ENCODE measurements at places on chromosomes 5 and 9.

- DNase-seq: no peak
These were observed 84.8 kb downstream of the SLC25A46 start for GRCh38 chr5:110823571-110823970.

- DNase-seq: no peak
These were observed 77.5 kb upstream of the HMHB1 start for GRCh38 chr5:143734456-143734780.

DNA sequence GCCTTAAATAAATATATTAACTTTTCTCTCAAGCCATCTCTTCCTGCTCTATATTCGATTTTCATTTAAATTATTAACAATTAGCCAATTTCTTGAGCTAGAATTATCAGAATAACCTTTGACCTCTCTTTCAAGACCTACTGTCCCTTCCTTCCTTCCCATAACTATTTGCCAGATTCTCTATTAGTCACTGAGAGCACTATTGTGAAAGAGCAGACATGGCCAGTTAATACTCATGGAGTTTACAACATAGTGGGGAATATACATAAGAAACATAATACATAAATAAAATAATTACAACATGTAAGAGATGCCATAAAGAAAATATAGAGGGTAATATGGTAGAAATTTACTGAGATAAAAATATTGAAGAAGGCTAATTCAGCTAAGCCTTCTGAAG, 72.1 kb upstream of the CHD1 start:
- no peak for DNase-seq

- DNase-seq: no peak
These were observed 92.4 kb downstream of the PRDM6 start for GRCh38 chr5:123181394-123181801.

DNA sequence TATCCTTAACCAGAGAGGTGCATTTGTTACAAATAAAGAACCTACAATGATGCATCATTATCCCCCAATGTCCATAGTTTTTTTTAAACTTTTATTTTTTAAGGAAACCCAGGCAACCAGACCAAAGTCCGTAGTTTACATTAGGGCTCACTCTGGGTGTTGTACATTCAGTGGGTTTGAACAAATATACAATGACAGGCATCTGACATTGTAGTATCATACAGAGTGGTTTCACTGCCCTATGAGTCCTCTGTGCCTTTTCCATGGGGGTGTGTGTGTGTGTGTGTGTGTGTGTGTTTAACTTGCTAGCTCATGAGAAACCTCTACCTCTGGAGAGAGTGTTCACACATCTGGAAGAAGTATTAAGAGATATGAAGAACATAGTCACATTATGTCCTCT, 141.5 kb downstream of the KDM4C start:
- DNase-seq: no peak

DNA sequence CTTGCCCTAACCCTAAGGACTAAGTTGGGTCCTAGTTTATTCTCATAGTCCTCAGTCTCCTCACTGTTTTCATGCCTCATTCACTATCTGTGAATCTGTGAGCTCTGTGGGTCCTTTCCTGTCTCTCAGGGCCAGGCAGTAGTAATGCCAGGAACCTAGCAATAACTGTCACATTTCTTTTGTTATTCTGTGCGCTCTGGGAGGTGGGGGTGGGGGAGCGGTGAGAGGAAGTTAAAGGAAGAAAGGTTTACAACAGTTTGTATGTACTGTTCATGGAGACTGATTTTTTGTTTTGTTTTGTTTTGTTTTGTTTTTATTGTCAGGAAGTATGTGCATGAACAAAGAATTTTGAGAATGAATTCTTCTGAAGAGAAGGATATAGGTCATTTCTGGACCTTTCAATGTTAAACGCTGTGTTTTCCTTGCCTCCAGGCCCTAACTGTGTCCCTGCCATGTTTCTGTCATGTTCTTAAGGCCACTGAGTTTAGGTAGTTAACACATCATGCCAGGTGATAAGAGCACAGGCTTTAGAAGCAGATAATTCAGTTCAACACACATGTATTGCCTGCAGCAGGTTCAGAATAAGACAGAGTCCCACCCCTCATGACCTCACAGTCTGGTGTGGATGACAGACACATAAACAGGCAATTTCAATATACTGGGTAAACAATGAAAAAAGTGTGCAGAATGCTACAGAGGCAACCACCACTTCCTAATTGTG, 13.3 kb upstream of the FEM1C start:
- no peak for DNase-seq

GRCh38 chr5:127785098-127785927, 82.1 kb downstream of the CCDC192 start:
- DNase-seq: no peak

- DNase-seq: no peak
These were observed 278.3 kb upstream of the MPDZ start for GRCh38 chr9:13557746-13558145.

DNA sequence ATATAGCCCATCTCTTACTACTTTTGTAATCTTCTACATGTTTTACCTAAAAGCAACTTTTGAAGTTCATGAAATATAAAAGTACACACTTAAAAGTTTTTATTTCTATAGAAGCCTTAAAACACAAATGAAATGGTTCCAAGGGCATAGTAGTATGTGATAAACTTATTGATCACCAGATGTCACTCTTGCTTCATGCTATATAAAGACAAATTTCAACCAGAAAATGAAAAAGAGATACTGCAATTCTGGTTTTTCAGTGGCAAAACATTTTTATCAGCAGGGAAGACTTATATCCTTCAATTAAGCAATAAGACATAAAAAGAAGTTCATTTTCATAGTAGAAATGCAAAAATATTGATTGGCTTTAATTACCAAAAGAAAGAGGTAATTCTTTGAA, 69.4 kb upstream of the FBXL17 start:
- no peak for DNase-seq

GRCh38 chr5:164921722-164922121, 1416.3 kb downstream of the MAT2B start:
- DNase-seq: no peak

- no peak for DNase-seq
These were observed 1.7 kb downstream of the GRIN3A start for GRCh38 chr9:101736717-101737116.

GRCh38 chr5:76836585-76836984, 13.2 kb upstream of the S100Z start:
- no peak for DNase-seq

DNA sequence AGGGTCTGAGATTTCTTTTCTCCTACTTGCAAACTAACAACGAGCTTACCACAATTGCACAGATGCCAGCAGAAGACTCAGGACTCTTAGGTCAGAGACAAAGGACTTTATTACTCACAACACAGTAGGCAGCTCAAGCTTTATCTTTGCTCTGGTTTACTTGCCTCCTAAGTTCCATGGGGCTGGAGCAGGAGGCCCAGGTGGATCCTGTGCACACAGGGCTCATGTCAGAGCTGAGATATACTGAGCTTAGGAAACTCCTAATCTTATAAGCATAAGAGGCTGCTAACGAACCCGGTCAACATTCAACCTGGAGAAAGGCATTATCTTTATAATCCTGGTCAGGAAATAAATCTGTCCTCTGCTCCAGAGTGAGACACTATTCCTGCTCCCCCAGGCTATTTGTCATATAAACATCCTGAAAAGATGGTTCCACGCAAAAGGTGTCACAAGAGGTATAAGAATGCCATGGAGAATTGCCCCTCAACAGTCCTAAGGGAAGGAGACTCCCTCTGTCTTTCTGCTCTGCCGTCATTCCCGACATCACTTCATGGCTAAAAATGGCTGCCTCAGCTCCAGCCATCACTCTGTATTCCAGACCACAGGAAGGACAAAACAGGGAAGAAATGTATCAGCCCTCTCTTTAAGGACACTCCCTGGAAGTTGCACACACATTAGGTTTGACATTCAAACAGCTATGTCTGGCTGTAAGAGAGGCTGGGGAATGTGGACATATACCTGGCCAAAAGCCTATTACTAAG, 16.2 kb downstream of the DUSP1 start:
- no peak for DNase-seq

DNA sequence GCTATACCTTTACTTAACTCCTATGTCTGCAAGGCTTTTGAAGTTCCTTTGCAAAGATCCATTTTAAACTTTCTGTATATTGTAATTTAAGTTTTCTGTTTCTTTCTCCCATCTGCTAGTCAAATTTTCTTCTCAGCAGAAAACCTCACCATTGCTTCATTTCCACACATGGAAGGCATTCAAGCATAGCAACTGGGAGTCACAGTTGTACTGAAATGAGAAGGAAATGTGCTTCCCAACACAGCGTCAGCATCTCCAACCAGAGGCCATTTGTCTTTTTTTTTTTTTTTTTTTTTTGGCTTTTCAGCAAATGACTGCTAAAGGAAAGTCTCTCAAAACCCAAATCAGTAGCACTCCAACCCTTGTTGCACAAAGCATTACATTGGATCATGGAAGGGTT, 92.5 kb downstream of the RAB3C start:
- DNase-seq: no peak

- no peak for DNase-seq
These were observed 232.0 kb upstream of the ANKRD55 start for GRCh38 chr5:56464935-56465768.

DNA sequence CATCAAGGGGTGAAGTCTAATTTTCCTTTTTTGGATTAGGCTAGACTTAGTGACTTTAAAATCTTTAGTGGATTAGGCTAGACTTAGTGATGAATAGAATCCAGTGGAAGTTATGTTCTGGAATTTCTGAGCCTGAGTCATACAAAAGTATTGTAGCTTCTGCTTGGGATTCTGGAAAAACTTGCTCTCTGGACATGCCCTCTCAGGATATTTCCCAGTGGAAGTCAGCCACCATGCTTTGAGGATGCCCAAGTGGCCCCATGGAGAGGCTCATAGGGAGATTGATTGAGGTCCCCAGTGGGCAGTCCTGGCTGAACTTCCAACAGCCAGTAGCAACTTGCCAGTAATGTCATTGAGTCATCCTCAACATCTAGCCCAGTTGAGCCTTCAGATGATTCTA, 112.4 kb upstream of the PRLR start:
- no peak for DNase-seq

GRCh38 chr5:9781275-9781674, 151.1 kb upstream of the TAS2R1 start:
- no peak for DNase-seq

DNA sequence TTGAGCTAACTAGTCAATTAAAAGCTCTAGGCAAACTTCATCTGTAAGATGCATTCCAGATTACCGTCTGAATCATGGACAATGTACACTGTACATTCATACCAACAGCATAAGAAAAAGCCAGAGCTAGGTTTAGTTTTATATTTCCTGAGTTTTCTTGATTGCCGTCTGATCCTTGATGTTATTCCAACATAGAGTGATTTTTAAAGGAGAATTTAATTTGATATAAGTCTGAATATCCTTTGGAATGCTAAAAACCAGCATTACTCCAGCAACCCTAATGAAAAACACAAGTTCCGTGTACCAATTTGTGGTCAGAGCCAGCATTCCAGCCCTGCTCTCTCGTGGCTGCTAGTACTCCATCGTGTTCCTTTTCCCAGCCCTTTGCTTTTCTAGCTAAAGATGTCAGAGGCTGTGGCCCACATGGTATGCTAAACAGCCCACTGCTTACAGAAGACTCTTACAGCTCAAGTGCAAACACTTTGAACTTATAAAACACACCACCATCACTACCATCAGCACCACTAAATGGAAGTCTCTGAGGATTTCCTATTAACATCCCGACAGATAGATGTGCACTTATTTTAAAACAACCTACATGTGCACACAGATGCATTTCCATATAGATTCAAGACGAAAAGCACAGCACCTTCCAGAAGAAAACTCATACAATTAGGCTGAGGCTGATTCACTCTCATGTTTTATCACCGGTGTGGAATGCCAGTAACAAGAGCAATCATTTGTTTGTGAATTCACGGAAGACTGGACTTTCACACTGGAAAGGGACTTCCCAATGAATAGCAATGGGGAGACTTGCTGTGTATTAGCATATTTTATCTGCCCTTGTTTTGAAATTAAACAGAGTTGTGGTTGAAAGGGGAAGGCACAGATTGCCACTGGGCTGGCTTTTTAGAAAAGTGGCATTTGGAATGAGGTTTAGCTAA, 246.9 kb upstream of the GAS1 start:
- DNase-seq: no peak

DNA sequence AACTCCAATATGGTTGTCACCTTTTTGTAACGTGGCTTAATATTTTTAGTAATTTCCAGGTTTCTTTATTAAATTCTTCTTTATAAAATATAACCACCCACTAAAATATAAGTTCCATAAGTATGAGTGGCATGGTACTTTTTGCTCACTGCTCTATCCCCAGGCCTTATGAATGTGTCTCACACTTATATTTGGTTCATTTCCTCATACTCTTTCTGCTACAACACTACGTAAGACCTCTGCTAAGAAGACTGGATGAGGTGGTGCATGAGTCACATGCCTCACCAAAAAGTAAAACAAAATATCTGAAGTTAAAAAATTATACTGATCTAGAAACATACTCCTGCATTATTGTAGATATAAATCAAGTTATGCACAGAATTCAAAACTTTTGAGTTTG, 400.9 kb downstream of the HCN1 start:
- DNase-seq: no peak

DNA sequence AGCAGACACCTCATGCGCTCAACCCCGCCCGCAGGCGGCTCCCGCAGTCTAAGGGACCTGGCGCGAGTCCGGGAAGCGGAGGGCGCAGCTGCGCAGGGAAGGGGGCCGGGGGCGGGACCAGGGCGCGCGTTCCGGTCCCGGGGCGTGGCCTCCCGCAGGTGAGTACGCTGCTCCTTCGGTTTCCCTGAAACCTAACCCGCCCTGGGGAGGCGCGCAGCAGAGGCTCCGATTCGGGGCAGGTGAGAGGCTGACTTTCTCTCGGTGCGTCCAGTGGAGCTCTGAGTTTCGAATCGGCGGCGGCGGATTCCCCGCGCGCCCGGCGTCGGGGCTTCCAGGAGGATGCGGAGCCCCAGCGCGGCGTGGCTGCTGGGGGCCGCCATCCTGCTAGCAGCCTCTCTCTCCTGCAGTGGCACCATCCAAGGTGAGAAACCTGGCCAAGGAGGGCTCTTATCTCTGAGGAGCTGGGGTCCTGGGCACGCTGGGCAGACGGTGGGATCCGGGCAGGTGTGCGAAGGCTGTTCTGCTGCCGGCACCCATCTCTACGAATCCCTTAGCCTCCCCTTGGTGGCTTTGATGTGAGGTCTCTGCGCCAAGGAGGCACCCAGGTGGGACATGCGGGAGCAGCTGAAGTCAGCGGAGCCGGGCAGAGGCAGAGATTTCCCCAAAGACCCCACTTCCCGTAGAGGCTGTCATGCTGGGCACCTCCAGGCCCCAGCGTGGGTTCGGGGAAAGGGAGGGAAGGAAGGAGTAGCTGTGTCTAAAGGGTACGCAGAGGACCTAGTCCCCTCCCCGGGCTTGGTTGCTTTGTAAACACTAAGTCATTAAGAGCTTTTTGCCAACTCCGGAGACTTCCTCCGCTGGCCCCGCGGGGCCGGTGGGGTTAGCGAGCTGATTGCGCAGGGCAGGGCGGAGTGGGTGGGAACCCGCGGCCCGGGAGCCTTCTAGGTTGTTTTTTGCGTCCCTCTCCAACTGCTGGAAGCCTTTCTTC, at the start of gene F2RL1:
Gene F2RL1, plus strand, starts transcription at position 187 of the 988 bp plus-strand sequence. Its CDS starts 153 bp downstream, at position 340.
- DNase-seq: no peak

- DNase-seq: no peak
These were observed 201.7 kb downstream of the MEF2C start for GRCh38 chr5:88681211-88681803.
